ENCODE measurements at places on chromosomes 11 and 22.

DNA sequence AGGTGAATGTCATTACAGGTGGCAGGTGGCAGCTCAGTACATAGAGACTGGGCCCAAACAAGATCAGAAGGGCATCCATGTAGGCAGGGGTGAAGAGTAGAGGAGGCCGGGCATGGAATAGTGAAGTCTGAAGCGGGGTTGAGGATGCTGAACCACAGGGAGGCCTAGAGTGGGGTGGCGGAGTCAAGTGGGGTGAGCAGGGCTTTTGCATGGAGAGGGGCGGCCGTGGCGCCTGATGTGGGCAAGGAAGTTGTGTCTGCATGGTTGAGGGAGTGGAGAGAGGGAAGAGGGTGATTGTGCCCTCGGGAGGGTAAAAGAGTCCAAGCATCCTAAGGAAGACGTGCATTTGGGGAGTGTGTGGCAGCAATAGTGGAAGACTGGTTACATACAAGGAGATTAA is 14.4 kb downstream of the DDB2 start:
- no peak for DNase-seq

- DNase-seq, result no peak
Measured at GRCh38 chr11:69837791-69838190, 18.6 kb upstream of the FGF3 start.

DNA sequence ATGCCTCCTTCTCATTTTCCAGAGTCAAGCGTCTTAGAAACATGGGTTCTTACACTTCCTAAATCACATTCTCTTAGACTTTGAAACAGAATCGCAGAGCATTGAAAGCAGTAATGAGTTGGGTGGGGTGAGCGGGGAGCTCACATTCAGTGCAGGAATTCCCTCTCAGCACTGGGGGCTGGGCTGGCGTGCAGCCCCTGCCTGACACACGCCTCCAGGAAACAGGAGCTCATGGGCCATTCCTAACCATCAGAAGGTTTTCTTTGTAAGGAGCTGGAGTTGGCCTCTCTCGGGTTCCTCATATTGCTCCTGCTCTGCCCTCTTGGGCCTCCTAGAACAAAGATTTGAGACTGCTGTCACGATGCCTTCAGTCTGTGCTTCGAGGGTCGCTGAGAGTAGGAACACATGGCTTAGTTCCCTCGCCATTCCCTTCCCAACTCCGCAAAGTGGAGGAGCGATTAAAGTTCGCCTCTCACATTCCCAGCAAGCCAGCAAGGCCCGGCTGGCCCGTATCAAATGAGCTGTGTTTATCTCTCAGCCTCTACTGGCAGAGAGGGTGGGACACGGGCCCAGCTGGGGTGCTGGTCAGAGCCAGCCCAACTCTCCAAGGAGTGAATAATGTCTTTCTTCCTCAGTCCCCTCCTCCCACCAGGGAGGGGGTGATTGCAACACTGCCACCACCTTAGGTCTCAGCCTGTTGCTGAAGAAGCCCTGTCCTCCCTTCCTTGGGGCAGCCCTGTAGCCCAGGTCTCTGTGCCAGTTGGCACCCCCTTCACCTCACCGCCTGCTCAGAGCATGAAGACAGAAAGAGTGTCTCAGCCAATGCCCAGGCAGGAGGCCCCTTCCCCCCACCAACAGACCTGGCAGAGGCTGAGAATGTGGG is 10.4 kb downstream of the CHRDL2 start:
- DNase-seq, result no peak

GRCh38 chr22:46593211-46593681 is 26.9 kb upstream of the GRAMD4 start:
- peak; percentile 69 for DNase-seq

DNA sequence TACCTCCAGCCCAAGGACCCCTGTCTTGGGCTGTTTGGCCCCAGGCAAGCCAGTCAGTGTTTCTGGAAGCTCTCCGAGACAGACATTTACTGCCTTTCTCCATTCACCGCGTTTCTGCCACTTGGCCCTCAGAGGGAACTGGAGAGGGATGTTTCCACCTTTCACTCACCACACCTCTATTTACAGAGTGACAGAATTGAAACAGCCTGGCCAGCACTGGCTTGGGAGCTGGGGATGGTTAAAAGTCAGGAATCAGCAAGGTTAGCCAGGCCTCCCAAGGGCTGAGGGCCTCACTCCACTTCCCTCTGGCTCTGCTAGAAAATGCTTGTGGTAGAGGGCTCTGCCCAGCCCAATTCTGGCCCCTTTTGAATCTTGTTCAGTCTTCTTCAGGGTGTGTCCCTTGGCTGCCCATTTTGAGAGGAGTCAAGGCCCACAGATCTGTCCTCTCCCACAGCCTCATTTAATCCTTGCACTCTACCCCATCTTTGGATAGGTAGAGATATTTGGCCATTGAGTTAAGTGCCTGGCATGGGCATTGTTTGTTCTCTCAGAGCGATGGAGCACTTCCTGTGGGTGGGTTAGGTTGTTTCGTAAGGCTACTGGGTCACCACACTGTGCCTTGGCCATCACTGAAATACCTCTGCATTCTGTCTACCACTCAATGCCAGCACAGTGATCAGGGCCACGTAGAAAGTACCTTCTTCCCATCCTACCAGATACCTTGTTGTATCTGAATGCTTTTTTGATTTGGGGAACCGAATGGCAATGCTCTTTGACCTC is 119.2 kb downstream of the MICAL2 start:
- no peak for DNase-seq

DNA sequence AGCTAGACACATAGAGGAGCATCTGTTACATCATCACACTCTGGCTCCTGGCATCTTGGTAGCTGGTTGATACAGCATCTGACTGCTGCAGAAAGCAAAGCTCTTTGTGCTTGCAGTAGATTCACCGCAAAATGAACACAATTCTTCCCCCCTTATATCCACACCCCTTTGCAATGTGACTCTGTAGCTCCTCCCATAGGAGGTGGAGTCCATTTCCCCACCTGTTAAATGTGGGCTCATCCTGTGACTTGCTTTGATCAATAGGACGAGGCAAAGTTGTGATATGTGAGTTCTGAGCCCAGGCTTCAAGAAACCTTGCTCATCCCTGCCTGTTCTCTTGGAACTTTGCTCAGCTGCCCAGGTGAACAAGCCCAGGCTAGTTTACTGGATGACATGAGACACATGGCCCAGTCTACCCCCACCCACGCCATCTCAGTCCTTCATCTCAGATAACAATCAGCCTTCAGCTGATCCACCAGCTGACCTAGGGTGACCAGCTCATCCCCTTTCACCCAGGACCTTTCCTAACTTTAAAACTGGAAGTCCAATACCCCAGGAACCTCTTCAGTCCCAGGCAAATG is 272.2 kb downstream of the TENM4 start:
- no peak for DNase-seq

DNA sequence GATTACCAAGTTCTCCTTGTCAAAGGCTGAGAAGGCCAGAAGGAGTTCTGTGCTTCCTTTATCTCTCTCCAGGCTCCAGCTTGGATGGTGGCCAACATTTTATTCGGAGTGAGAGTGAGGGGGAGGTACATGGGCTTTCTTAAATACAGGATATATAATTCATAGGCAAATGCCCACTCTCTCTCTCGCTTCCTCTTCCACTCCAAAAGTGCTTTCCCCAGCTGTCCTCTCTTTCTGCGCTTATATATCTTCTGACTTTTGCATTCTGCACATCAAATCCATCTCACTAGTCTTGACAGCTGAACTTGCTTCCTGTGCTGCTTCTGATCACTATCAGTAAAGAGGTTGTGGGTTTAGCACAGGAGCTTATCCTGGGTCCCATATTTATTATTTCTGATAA is 125.4 kb upstream of the ARHGAP20 start:
- no peak for DNase-seq

DNA sequence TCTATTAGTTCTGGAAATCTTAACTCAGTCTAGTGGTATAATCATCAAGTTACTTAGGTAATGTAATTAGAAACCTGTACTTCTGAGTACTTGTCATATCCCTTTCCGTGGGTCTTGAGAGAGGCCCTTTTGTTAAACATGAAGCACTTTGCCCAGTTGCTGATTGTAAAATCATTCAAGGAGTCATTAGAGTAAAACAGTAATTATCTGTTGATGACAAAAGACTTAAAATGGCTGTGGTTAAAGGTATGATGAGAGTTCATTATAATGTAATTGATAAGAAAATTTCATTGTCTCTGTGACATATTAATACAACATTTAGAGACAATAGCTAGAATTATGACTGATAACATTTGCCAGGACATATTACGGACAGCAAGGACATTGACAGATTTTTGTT is 34.3 kb downstream of the PRR5L start:
- DNase-seq, result no peak

DNA sequence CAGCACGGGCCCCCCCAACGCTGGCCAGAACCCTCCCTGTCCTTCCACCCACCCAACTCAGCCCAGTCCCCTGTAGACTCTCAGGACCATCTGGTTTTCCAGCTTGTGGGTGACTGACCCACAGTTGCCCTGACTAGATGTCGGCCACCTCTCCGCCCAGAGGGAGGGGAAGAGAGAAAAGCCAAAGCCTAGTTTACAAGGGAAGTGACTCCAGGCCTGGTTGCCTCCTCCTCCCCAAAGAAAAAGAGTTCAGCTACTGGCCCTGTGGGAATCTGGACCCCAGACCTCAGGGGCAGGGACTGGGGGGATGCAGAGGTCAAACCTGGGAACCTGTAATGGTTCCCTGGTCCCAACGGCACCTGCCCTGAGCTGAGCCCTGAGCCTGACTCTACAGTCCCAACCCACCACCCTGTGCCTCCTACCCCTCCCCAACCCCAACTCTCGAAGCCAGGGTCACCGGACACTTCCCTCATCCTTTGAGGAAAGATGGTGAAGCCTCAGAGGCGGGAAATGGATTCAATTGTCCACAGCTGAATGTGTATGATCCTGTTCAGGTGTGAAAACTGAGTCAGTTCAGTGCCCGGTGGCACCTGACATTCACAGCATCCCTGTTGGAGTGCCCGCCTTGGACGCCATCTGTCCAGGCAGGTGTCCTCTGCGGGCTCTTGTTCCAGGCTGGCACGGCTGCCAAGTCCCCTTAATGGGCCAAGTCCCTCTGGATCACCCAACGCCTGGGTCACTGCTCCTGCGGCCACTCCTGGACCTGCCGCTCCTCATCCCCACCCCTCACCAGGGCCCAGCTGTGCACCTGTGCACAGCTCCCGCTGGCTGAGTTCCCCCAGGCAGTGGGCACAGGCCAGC is 21.0 kb upstream of the WNT7B start:
- no peak for DNase-seq

DNA sequence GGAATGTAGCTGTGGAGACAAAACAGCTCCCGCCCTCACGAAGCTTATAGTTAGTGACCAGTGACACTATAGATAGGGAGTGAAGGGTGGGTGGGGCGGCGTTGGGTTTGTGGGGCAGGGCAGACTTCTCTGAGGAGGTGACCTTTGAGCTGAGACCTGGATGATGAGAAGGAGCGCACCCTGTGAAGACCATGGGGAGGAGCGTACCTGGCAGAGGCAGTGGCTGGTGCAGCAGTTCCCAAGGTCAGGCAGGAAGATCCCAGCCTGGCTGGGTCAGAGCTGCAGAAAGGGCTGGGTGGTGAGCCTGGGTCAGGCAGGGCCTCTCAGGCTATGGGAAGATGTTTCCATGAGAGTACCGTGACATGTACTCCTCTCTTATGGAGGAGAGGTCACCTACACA is 135.0 kb upstream of the RCN1 start:
- no peak for DNase-seq

DNA sequence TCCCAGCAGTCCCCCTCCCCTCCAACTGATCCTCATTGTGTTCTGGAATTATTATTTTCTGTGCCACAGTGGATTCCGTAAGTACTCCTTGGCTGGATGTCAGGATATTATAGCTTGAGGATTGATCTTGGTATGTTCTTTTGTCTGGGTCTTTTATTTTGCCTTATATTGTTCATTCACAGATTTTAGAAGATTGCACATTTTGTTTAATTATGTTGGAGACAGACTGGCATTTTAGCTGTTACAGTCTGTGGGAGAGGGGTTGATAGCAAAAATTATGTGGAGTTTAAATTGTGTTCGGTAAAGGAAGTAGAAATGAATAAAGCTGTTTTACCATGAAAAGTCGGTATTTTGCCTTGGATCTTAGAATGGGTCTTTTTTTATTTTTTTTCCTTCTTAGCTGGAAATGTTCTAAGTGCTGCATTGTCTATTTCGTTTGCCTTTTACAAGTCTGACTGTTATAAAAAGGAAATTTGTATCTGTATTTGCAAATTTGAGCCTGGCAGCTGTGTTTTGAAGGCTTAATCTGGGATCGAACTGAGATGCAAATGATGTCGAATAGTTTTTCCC is 141.9 kb upstream of the TTC12 start:
- no peak for DNase-seq

- DNase-seq, result peak; percentile 72
Measured at GRCh38 chr11:10413268-10413667, 41.8 kb upstream of the AMPD3 start.

- DNase-seq, result no peak
Measured at GRCh38 chr11:91906871-91907624, 317.6 kb upstream of the FAT3 start.

GRCh38 chr11:783581-784015 is 6.3 kb downstream of the CEND1 start:
- DNase-seq, result no peak

DNA sequence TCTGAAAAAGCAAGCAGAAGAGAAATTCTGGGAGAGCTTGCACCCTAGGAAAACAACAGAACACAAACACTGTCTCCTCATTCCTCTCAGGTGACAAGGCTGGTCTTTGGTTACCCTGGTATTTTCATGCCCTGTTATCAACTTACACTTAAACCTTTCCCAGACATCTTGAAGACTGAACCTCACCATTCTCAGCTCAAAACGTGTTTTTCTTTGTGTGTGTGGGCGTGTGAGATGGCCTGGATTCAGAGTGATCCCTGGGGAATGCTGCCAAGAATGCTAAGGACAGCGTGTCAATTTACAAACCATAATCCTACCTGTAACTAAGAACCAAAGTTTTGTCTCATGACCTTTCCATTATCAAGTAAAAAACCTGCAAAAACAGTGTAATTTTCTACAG is 33.3 kb downstream of the ELF5 start:
- no peak for DNase-seq

DNA sequence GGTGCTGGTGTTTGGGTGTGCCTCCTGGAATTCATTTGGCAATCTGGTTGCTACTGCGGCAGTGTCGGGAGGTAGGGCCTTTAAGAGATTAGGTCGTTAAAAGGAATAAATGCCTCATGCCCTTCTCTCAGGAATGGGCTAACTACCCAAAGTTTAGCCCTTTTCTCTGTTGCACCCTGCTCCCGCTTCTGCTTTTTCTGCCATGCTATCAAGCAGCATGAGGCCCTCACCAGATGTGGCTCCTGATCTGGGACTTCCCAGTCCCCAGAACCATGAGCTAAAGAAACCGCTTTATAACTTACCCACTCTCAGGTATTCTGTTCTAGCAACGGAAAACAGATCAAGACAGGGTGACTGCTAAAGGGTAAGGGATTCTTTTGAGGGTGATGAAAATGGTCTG is 6.3 kb downstream of the EIF3D start:
- DNase-seq, result no peak

DNA sequence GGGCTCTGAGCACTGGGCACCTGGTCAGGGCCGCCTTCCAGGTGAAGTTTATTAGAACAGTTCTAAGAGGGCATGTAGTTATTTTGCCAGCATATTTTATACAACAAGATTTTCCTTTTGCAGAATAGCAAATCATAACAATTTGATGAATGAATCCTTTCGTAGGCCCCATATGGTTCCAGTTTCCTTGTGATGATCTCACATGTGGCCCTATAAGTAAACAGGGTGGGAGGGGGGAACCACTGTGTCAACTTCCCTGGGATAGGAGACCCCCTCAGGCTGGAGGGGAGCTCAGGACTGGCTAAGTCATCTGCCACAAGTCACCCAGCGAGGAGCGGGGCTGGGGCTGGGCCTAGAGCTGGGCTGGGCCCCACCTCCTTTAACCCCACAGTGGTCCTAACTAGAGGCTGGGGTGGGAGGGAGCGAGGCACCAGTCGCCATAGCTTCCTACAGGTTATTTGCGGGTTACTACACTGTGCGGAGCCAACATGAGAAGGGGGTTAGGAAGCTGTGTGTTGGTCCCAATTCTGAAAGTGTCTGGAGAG is 4.2 kb downstream of the FBLN1 start:
- DNase-seq, result no peak

All from CD4-positive, alpha-beta T cell treated with Interleukin-4 for 1 hour (primary cell).